ENCODE measurements at places on chromosomes 5 and 9. TPM values are rescaled to one million over a fixed set of nuclear protein-coding genes. Genes with fewer than 3 reads are reported as not detected.

The TNC gene
- not detected for total RNA-seq

The NME5 gene
- total RNA-seq = not detected

- DNase-seq = no peak
Measured at GRCh38 chr5:168833936-168834335, 254.8 kb upstream of the PANK3 start.

- no peak for DNase-seq
Measured at GRCh38 chr5:154031937-154032489, 6.7 kb downstream of the FAM114A2 start.

The ANKRD31 gene
- 0.89 TPM for total RNA-seq
